ENCODE measurements at places on chromosomes 13 and 19.
A peak's percentile ranks its signal among the peaks of the same experiment; 100 is the strongest.

GRCh38 chr13:51000571-51001260 is 91.1 kb downstream of the RNASEH2B start:
- DNase-seq, result peak; percentile 75

GRCh38 chr19:13072188-13072908 is 30.3 kb downstream of the LYL1 start:
- no peak for DNase-seq

- DNase-seq, result peak; percentile 83
These were observed 106.4 kb upstream of the MLNR start for GRCh38 chr13:49113526-49114286.

DNA sequence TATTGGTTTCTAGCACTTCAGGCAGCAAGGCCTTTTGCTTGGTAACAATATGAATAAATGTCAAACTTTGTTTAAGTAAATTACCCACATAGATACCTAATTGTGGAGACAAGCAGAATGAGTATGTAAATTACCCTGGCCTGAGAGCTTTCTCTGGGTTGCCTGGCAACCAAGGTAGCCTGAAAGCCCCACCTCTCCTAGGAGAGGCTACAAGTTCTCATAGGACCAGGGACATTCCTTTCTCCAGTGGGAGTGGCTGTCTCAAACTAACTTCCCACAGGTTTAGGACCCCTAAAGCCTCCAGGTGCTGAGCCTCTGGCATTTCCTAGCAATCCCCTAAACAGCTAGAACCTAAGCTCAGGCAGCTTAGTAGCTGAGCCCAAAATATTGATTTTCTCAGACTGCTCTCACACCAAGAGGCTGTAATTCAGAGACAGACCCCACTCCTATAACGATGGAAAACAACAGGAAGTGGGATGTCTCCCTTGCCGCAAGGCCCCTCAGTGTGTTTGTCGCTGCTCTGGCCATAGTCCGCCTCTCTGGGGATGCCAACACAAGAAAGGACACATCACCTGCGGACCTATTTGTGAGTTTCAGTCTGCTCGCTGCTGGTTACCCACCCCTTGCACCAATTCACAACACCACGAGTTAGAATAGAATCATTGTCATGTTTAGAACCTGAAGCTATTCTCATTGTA is 207.3 kb downstream of the DLEU7 start:
- no peak for DNase-seq

DNA sequence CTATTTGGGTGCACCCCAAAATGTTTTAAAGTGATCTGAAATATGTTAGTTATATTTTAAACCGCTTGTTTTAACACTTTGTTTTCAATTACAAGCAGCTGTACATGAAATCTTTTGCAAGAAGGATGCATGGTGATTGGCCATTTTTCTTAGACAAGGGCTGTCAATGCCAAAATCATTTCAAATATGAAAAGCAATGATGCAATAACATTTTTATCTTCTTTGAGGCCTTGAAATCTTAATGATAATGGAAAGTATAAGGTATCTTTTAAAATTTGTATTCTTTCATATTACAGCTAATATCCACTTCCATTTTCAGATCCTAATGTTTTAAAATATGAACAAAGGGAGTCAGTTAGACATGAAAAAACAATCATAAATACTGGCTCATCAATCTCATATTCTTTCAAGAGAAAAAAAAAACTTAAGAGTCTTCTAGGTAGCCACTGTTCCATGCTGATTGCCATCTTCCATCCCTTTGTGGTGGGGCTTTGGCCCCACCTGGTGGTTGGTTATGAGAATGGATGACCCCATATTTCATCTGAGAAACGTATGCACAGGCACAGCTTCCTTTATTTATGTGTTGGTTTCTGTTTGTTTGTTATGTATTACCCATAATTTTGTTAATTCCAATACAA is 330.3 kb upstream of the MIR17HG start:
- peak; percentile 8 for DNase-seq

- no peak for DNase-seq
These were observed 369.6 kb downstream of the DCT start for GRCh38 chr13:94109715-94110374.

DNA sequence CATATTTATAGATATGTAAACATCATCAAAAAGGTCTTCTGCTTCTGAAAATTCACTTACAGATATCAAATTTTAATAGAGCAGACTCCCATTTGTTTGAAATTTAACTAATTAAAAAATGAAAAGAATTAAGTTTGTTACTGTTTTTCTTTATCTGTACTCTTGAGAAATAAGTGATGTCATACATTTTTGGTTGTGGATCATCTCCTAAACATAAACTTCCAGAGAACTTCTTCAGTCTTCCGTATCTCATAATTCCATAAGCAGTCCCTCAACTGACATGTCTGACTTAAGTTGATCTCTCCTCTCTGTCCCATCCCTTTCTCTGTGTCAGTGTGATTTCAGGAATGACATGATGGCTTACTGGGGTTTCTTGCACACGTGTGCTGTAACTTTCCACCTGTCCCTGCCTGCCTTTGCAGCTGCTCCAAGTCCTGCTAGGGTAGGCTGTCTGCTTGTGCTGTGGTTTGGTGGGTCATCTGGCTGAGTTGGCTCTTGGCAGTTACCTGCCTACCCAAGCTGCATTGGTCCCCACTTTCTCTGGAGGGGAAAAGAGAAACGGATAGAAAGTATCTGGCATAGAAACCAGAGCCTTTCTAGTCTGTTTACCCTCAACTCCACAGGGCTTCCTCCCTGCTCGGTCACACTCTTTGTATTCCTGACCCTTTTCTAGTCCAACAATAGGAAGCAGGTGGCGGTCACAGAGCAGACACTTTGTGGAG is 127.1 kb downstream of the GGACT start:
- DNase-seq, result no peak

- DNase-seq, result no peak
These were observed 516 bp upstream of the ATP1A3 start for GRCh38 chr19:41994521-41994971.

- no peak for DNase-seq
These were observed 102.7 kb downstream of the OLFM4 start for GRCh38 chr13:53131361-53131760.

- no peak for DNase-seq
These were observed 20.4 kb downstream of the STARD13 start for GRCh38 chr13:33265133-33265532.

DNA sequence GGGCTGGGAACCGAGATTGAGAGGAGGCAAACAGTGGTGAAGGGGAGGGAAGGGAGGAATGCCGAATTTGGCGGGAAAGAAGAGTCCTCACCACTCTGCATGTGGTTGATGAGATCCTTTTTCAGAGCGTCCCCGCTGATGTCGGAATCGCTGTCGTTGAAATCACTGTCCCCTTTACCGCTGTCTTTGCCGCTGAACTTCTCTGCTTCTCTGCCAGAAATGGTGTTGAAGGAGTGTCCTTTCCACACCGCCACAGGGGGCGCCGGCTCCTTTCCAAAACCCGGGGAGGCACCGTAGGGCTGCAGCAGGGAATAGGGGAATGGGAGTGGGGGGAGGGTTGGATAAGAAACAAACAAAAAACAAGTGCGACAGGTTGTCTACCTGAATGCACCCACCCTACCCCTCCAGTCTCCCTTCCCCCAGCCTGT is 3.1 kb downstream of the PCDH8 start:
- DNase-seq, result no peak

DNA sequence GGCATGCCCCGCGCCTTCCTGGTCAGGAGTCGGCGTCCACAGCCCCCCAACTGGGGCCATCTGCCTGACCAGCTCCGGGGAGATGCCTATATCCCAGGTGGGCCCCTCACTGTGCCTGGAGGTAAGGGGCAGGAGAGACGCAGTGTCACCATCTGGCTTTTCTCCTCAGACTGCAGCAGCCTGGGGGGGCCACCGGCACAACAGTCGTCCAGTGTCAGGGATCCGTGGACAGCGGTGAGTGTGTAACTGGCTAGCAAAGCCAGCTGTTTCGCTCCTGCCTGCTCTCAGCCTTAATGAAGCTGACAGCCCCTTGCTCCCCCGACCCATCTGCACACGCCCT is 227 bp downstream of the OVOL3 start:
- no peak for DNase-seq

GRCh38 chr13:28851422-28851821 is 31.3 kb downstream of the MTUS2 start:
- DNase-seq, result no peak

DNA sequence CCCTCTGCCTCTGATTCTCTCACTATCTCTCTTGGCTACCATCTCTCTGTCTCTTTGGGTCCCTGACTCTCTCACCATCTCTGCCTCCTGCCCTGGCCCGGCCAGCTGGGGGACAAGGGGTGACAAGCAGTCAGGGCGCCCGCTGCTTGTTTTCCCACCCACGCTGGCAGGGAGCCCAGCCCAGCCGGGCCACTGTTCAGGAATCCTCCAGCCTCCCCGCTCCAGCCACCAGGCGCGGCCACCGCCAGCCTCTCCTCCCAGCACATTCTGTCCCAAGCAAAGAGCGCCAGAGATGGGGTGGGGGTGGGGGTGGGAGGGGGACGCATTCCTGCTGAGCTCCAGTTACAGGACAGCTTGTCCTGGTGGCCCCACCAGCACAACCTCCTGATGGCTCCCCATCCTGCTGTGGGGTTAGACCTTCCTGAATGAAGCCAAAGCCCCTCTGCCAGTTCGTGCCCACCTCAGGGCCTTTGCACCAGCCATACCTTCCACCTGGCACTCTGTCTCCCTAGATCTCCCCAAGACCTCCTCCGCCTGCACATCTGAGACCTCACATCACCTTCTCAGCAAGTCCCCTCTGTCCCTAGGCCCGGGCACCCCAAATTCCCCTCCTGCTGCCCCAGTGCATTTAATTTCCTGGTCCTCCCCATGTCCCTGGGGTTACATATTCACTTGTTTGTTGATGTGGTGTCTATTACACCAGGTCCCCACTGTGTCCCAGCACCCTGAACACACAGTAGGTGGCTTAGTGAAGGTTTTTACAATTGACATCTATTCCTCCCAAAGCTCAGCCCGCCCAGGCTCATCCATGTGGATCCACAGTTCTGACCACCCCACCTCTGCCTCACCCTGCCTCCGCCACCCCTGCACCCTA is 12.5 kb downstream of the ARRDC2 start:
- DNase-seq, result peak; percentile 18

GRCh38 chr13:102212729-102213128 is 189.1 kb downstream of the FGF14 start:
- no peak for DNase-seq

- DNase-seq, result peak; percentile 66
These were observed 10.1 kb upstream of the GTF2F1 start for GRCh38 chr19:6402837-6403608.

GRCh38 chr13:99303863-99304521 is 3.2 kb downstream of the GPR183 start:
- DNase-seq, result no peak

DNA sequence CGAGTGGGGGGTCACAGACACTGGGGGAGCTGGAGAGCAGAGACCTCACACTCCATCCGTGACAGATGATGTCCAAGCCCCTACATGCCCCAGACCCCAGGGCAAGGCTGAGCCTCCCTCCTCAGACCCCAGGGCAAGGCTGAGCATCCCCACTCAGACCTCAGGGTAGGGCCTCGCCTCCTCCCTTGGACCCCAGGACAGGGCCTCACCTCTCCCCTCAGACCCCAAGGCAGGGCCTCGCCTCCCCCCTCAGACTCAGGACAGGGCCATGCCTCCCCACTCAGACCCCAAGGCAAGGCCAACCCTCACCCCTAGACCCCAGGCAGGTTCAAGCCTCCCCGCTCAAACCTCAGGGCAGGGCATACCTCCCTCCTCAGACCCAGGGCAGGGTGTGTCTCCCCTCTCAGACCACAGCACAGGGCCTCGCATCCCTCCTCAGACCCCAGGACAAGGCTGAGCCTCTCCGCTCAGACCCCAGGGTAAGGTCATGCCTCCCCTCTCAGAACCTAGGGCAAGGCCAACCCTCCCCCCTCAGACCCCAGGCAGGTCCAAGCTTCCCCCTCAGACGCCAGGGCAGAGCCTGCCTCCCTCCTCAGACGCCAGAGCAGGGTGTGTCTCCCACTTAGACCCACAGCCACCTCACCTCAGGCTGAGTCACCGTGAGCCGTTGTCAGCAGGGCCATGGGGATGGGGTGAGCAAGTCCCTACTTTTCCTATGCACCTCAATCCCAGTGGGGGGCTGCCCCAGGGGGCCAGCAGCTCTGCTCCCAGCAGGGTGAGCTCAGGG is 1.7 kb upstream of the S1PR4 start:
- DNase-seq, result peak; percentile 63

DNA sequence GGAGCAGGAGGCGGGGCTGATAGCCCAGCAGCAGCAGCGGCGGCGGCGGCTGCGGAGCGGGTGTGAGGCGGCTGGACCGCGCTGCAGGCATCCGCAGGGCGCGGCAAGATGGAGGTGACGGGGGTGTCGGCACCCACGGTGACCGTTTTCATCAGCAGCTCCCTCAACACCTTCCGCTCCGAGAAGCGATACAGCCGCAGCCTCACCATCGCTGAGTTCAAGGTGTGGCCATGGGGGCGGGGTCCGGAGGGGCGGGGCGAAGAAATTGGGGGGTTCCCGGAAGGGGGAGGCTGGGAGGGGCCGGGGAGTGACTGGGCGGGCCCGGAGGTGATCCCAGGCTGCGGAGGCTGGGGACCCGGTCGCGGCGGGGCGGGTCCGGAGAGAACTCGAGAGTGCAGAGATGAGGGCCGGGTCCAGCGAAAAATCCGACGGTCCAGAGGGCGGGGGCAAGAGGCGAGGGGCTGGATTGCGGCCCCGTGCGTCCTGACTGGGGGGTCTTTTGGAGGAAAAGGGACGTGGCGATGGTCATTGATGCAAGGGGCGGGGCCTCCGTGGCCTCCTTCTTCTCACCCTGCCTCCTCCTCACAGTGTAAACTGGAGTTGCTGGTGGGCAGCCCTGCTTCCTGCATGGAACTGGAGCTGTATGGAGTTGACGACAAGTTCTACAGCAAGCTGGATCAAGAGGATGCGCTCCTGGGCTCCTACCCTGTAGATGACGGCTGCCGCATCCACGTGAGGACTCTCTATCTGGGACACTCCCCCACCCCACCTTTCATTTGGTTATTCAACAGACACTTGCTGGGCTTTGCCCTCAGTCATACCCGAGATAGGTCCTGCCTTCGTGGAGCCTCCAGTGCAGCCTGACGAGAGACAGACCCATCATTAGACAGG is at the start of gene TBCB:
Gene TBCB, plus strand, starts transcription at position 16 of the 891 bp plus-strand sequence. Its CDS starts 93 bp downstream, at position 109.
- peak; percentile 14 for DNase-seq

- DNase-seq, result peak; percentile 30
These were observed 37.3 kb downstream of the RNF6 start for GRCh38 chr13:26184791-26185250.

GRCh38 chr19:33278023-33278402 is 24.3 kb downstream of the CEBPA start:
- no peak for DNase-seq

- peak; percentile 86 for DNase-seq
These were observed 3.5 kb downstream of the STARD13 start for GRCh38 chr13:33281951-33282595.

GRCh38 chr13:53010374-53011105 is 18.1 kb upstream of the OLFM4 start:
- no peak for DNase-seq

DNA sequence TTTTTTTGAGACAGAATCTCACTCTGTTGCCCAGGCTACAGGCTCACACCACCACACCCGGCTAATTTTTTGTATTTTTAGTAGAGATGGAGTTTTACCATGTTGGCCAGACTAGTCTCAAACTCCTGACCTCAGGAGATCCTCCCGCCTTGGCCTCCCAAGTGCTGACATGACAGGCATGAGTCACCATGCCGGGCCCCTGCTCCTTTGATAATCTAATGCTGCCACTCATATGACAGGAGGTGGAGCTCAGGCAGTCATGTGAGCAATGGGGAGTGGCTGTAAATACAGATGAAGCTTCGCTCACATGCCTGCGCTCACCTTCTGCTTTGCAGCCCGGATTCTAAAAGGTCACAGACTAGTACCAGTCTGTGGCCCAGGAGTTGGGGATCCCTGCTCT is 25.1 kb downstream of the ARHGEF18 start:
- DNase-seq, result no peak
